ENCODE measurements at places on chromosomes 3 and 15. TPM values are rescaled to one million over a fixed set of nuclear protein-coding genes. Genes with fewer than 3 reads are reported as not detected.

Gene ALDH1L1
- polyA plus RNA-seq: 0.24 TPM

Gene LEKR1
- polyA plus RNA-seq: 0.76 TPM

Gene THBS1
- polyA plus RNA-seq: 0.07 TPM

Gene GP5
- 0.04 TPM for polyA plus RNA-seq

Gene CCRL2
- 2.2 TPM for polyA plus RNA-seq

Gene RFT1
- polyA plus RNA-seq: 10.1 TPM

Gene DIS3L
- 15.1 TPM for polyA plus RNA-seq

Gene ANKDD1A
- polyA plus RNA-seq: 0.54 TPM

All from K562 (cell line).